ENCODE measurements at places on chromosomes 6 and 20. TPM values are rescaled to one million over a fixed set of nuclear protein-coding genes. Genes with fewer than 3 reads are reported as not detected.

GRCh38 chr6:148891405-148891783, 144.6 kb downstream of the UST start:
- DNase-seq: no peak

DNA sequence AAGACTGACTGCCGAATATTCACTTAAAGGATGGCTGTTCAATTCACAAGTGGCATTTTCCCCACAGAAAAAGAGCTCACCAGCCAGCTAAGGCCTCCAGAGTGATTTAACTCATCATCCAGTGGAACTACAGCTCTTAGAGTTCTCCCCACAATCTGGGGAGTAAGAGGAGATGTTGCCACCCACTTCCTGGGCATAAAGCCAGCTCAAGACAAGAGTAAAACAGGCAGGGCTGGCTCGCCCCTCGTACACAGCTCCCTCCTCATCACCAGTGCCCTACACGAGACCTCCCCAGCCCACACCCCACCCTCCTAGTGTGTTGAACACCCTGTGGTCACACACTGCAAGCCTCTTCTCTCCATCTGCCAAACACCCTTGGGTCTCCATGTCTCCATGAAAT, 47.2 kb upstream of the IPCEF1 start:
- peak; percentile 66 for DNase-seq

DNA sequence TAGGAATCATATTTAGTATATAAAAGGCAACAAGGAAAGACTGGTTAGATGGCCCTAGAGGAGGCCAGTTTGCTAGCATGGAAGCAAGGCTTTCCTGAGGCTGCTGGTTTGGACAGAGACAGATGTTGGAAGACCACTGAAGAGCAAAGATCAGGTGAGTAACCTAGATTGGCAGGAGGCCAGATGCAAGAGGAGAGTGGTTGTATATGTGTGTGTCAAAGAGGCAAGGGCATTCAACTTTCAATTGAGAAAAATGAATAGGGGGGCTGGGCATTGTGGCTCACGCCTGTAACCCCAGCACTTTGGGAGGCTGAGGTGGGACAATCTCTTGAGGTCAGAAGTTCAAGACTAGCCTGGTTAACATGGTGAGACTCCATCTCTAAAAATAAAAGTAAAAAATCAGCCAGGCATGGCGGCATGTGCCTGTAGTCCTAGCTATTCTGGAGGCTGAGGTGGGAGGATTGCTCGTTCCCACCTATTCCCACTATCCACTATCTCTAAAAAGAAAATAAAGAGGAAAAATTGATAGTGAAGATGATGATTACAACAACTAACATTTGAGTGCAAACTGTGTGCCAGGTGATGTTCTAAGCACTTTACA, 79.8 kb downstream of the PRDM1 start:
- DNase-seq: peak; percentile 16

GRCh38 chr20:53208110-53208832, 236.1 kb downstream of the TSHZ2 start:
- no peak for DNase-seq

GRCh38 chr6:67687396-67687795, 947.7 kb upstream of the ADGRB3 start:
- no peak for DNase-seq

DNA sequence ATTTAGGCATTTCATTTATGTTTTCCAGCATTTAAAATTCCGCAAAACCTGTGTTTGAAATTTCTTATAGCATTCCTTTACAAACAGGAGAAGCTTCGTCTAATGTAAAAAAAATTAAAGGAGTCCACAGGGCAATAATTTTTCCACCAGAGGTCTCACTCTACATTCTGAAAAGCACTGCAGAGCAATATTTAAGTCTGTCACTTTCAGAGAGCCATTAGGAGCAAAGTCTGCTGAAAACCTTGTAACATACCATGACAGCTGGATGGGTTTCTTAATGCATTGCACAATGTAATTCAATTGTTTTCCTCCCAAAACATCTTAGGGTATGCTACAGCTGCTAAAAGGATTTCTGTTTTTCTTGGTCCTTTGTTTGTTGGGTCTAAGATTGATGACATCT, 18.0 kb downstream of the BAG2 start:
- peak; percentile 26 for DNase-seq

RFX6 gene
- total RNA-seq: not detected

FAM162B gene
- not detected for total RNA-seq

GRCh38 chr6:109103942-109104341, 8.6 kb downstream of the CEP57L1 start:
- no peak for DNase-seq

DNA sequence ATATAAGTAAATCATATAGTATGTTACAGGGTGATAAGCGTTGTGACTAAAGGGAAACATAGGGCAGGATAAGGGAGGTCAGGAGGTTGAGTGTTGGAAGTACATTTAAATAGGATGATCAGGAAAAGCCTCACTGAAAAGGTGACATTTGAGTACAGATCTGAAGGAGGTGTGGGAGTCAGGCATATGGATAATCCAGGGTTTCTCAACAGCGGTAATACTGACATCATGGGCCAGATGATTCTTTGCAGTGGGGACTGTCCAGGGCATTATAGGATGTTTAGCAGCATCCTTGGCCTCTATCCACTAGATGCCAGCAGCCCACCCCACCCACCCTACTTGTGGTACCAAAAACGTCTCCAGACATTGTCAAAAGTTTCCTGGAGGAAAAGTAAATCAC, 292.6 kb upstream of the PREP start:
- no peak for DNase-seq

- DNase-seq: no peak
These were observed 536.1 kb downstream of the NKAIN2 start for GRCh38 chr6:124339610-124340334.

- no peak for DNase-seq
These were observed 102.4 kb downstream of the AHI1 start for GRCh38 chr6:135395136-135395535.

GRCh38 chr6:117007659-117008058, 130.6 kb downstream of the RFX6 start:
- no peak for DNase-seq

DNA sequence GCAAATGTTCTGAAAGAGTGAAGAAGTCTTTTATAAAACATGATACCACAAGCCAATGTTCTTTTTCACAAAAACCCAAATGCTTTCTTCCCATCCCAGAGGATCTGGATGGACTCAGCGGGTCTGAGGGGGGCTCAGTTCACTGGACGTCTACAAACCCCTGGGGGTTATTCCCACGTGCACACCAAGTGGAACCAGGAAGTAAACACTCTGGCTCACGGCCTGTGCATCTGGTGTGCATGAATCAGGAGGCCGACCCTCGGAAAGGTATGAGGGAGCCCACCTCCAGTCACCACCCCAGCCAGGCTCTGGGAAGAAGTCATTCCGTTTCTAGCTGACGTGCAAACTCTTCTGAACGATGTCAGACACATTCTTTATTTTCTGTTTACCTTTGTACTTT, 252.2 kb downstream of the DLL1 start:
- no peak for DNase-seq

- peak; percentile 22 for DNase-seq
These were observed 2.3 kb downstream of the E2F3 start for GRCh38 chr6:20403766-20404640.

GRCh38 chr6:167798453-167798852, 28.3 kb upstream of the AFDN start:
- DNase-seq: no peak

- DNase-seq: no peak
These were observed 104.2 kb upstream of the THEMIS start for GRCh38 chr6:128005009-128005408.

- DNase-seq: no peak
These were observed 13.9 kb upstream of the CCN5 start for GRCh38 chr20:44701118-44701857.

MEI4 gene
- not detected for total RNA-seq

GRCh38 chr6:132100388-132100990, 149.3 kb upstream of the CCN2 start:
- DNase-seq: no peak

POLR3F gene
- 20.3 TPM for total RNA-seq

- peak; percentile 6 for DNase-seq
These were observed 66.8 kb downstream of the MOXD1 start for GRCh38 chr6:132334521-132334885.

GRCh38 chr6:116436586-116436985, 24.6 kb upstream of the CALHM6 start:
- no peak for DNase-seq

CCDC28A gene
- total RNA-seq: 18.3 TPM

DNA sequence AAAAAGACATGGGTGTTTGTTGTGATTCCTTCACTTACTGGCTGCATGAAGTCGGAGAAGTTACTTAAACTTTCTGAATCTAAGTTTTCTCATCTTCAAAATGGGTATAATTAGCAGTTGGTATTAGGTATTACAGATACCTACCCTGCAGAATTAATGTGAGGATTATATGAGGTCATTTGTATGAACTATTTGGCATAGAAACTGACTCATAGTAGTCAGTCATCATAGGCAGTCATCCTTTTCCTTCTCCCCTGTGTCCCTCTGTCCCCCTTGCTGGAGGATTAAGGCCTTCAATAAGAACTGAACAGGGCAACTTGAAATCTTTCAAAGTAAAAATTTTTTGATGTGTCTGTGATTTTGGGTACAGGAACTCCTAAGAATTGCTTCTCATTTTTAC, 26.3 kb downstream of the RALGAPB start:
- no peak for DNase-seq

BAG2 gene
- 22.6 TPM for total RNA-seq

MTRF1L gene
- 30.2 TPM for total RNA-seq

- DNase-seq: no peak
These were observed 166.0 kb downstream of the DLL1 start for GRCh38 chr6:170124836-170125235.

DNA sequence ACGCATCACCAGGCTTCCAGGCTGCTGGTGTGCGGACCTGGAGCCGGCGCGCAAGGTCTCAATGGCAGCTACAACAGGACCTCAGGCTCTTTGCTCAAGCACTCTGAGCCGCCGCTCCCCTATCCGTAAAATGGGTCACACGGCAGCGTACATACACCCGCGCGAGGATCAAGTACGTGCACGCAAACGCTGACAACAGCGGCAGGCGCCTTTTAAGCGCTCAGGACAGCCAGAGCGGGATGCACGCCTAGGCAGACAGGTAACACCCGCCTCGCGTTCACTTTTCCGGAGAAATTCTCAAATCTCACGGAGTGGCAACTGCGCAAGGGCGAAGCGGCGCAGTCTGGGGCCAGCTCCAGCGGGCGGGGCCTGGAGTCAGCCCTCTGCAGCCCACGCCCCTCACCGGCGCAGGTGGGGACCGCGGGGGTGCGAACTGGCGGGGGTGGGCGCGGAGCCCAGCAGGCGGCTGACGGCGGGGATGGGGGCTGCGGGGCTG, 535 bp downstream of the EXOC2 start:
- peak; percentile 38 for DNase-seq

EBF4 gene
- 7.2 TPM for total RNA-seq

GRCh38 chr6:165186441-165187205, 122.8 kb downstream of the C6orf118 start:
- DNase-seq: no peak

PGC gene
- not detected for total RNA-seq

DNA sequence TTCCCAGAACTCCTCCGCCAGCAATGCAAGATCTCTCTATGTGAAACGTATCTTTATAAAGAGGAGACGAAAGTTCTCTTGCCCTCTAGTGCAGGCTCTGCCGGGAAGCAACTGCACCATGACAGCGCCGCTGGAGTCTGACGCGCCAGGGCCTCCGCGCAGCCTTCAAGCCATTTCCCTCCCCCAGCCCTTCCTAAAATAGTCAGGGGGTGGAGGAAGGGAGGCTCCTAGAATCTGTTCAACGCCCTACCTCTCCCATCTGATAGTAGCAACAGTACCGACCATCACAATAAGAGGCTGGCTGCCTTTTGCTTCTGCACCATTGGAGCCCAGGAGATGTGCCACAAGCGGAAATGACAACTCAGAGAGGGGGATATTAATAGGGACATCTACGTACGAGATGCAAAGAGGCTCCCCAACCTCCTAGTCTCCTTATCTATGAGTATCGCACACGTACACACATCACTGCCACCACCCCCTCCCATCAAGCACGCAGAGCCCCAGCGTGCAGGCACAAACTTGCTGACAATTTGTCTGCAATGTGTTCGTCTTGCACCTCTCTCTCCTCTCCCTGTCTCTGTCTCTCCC, 1.0 kb downstream of the SYNE1 start:
- peak; percentile 41 for DNase-seq

GRCh38 chr20:10662661-10663458, 10.9 kb downstream of the JAG1 start:
- DNase-seq: no peak

DNA sequence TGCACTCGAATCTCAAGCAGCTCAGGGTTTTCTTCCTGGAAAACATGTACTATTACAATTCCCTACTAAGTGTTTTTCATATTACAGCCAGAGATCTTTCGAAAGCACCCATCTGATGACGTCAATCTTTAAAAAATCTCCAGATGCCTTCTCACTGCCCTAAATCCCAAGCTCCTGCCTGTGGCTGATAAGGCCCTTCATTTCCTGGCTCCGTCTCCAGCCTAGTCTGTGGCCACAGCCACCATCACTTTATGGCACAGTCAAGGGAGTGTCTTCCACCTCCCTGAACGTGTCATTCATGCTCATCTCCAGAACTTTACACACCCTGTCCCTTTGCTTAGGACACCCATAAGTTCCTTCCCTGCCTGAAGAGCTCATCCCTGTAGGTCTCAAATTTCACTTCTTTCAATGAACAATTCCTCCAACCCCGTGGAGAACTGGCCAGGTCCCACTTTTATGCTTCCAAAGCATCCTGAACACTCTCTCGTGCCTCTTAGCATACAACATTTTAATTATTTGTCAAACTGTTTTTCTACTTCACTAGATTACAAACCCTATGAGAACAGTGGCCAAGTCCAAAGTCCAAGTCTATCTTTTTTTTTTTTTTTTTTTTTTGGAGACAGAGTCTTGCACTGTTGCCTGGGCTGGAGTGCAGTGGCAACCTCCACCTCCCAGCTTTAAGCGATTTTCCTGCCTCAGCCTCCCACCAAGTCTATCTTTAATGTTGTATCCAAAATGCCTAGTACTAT, 106.1 kb upstream of the AGPAT4 start:
- DNase-seq: no peak

GRCh38 chr6:77055711-77056110, 407.6 kb downstream of the HTR1B start:
- DNase-seq: no peak
